Stimulated activated CD4-positive, alpha-beta T cell treated with anti-CD3 and anti-CD28 coated beads, Interleukin-15, amount 100 ng/mL, for 24 hours (primary cell): ENCODE measurements at places on chromosomes 11 and 22.

DNA sequence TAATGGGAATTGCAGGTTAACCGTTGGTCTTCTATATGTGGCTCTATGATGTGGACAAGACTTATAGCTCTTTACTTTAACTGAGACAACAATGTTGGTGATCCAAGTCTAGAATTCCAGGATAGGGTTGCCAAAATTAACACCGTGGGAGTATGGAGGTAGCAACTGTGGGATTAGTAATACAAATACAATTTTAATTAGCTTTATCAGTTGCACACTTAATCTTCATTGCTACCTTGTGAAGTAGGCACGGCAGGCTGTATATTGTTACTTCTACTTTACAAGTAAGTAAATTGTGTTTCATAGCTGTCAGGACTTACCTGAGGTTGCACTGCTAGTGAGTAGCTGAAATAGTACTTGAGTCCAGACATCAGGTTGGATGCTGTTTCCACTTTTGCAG, 21.0 kb downstream of the MTMR3 start:
- DNase-seq = no peak

- DNase-seq = no peak
Observed at GRCh38 chr11:12723421-12724300, 49.4 kb downstream of the TEAD1 start.

GRCh38 chr11:73217131-73217809, 811 bp upstream of the P2RY2 start:
- no peak for DNase-seq

DNA sequence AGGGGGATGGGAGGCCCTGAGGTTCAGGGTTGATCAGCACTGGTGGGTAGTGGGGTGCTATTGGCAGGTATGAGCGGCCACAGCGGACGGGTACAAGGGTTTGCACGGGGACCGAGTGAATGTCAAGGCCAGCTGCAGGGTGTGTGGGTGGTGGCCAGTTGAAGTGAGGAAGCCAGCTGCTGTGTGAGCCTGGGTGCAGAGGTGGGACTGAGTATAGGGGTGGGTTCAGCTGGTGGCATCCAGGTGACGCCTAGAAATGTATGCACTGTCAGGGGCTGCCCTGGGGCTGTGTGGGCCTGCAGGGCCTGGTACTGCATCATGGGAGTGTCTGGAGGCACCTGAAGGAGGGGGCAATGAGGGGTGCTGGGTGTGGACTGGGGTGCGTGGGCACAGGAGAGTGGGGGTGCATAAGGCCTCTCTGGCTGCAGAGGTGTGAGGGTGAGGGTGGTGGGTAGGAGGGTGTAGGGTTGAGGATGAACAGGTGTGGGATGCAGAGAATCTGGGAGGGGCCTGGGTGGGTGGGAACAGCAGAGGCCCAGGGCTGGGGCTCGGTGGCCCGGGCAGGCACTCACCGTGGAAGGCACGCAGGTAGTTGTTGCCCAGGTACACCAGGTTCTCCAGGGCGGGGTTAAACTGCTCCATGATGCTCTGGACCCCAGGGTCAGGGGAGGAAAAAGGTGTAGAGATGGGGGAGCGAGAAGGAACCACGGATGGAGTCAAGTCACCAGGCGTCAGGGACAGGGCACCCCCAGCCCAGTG, 1.7 kb downstream of the BAIAP2L2 start:
- no peak for DNase-seq

- no peak for DNase-seq
Observed at GRCh38 chr11:134738581-134738980, 326.5 kb upstream of the B3GAT1 start.
